DMS153 (cell line): ENCODE measurements at places on chromosomes 6 and 20.
A peak's percentile ranks its signal among the peaks of the same experiment; 100 is the strongest.

- DNase-seq: no peak
Observed at GRCh38 chr6:81812401-81812800, 59.9 kb upstream of the TENT5A start.

GRCh38 chr6:98657764-98658163 is 176.6 kb upstream of the POU3F2 start:
- no peak for DNase-seq

GRCh38 chr6:6695625-6696276 is 107.2 kb downstream of the LY86 start:
- no peak for DNase-seq

GRCh38 chr6:139327038-139327437 is 35.2 kb upstream of the TXLNB start:
- DNase-seq: no peak

- DNase-seq: peak; percentile 85
Observed at GRCh38 chr20:49825521-49826033, 12.9 kb downstream of the SLC9A8 start.

GRCh38 chr20:64072498-64073063 is 6.7 kb downstream of the RGS19 start:
- DNase-seq: no peak

GRCh38 chr6:34338811-34339210 is 53.7 kb downstream of the NUDT3 start:
- DNase-seq: no peak

DNA sequence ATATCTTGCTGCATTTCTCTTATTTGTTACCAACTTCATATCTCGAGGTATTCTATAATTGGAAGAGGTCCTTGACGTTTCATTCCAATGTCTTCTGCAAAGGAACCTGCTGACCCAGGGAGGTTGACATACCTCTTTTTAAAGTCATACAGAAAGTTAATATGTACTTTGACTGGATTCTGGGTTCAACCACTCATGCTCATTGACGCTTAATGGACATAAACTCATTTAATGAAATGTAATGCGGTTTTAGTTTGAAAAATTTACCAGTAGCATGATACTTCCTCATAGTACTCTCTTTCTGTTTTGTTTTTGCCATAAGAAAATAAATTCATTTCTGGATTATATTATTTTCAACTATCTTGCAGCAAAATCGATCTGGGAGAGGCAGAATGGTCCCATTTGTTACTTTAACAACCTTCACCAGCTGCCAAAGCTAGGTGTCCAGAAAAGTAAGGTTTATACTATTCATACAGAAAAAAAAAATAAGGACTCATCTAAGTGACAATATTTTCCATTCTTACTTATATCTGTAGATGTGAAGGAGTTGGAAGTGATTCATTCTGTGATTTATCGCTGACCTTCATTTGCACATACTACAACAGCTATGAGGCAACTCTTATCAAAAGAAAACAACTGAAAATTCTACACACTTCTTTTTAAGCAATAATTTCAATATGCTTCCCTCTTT is 101.6 kb downstream of the ATXN1 start:
- DNase-seq: no peak

- no peak for DNase-seq
Observed at GRCh38 chr6:87763901-87764300, 61.9 kb upstream of the AKIRIN2 start.

DNA sequence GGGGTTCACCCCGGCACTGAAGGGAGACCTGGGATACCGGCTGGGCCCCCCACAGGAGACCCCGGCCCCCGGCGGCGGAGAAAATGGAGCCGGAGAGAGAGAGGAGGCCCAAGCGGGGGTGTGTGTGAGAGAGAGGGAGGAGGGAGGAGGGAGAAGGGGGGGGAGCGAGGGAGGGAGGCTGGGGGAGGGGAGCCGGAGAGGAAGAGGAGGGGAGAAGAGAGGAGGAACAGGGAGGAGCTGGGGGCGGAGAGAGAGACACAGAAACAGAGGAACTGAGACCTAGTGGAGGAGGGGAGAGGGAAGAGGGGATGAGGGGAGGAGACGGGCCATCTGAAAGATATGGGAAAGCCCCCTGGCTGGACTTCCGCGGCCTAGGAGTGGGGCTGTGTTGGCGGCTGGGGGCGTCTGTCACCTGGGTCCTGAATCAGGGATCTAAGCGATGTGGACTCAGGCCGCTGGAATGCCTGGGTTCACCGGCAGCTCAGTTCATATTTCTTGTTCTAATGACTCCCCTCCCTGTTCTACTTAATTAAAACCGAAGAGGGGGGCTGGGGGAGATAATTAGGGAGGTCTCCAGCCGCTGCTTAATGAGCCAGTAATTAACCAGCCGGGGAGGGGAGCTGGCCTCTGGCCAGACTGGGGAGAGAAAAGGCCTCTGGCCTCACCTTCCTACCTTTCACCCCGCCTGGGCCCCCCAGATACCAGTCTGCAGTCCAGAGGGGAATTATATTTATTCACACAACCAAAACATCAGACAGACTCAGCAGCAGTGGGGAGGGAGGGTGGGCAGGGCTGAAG is at the start of gene PBX2:
Gene PBX2, minus strand, starts transcription at position 149 of the 798 bp plus-strand sequence. CDS start 287 bp downstream, outside the sequence.
- peak; percentile 55 for DNase-seq

DNA sequence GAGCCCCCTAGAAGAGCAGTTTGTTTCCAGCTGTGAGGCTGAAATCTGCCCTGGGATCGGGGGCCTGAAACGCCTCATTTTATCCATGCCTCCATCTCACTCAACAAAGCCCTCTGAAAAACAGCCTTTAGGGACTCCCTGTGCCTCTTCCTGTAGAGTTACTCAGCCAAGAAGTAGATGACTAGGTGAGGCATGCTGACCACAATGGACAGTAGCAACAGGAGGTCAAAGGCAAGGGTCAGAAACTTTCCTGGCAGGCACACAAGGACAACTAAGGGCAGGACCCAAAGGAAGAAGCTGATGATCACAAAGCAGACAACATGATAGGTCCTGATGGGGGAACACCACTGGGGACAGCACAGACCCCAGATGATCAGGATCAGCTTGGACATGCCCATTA is 12.8 kb downstream of the MAS1L start:
- DNase-seq: no peak

- DNase-seq: no peak
Observed at GRCh38 chr20:56343861-56344381, 14.9 kb upstream of the FAM210B start.

DNA sequence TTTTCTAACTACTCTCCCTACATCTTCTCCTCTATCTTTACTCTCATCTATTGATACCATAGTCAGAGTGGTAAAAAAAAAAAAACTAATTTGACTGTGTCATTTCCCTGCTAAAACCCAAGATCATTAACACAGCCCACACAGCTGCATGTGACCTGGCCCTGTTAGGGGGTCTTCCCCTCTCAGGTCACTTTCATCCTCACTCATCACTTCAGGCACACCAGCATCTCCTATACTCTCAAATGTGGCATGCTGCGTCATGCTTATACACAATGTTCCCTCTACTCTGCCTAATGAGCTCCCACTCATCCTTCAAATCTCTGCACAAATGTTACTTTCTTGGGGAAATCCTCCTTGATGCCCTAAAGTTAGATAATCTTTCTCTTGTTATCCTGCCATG is 86.8 kb downstream of the CDK19 start:
- no peak for DNase-seq

DNA sequence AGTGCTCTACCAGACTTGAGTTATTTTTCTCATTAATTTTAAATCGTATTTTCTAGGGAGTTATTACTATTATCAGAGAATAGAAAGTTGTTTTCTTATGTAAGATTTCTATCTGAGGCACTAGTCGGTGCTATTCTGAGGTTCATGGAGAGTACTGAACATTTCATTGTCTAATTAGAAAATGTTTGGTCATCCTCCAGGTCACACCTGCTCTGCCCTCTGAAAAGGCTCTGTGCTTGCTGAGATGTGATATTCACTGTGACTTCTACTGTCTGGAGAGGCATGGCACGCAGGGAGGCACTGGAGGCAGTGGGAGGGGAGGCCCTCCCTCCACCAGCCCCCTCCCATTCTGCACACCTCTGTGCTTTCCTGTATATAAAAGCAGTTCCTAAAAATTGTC is 3.0 kb downstream of the SYNDIG1 start:
- DNase-seq: no peak

DNA sequence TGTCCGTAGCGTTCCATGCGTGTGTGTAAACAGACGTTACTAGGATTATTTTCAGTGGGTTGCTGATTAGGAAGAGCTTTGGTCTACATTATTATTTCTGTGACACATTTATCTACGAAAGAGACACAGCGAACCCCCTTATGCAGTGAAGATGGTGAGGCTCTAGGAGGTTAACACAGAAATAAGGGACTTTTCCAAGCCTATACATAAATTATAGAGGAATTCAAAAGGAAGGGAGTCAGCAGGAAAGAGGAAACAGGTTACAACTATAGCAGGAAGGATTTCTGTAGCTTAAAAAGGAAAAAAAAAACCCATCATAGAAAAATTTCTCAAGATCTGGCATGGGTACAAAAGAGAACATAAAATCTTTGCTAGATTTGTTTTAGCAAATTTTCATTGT is 12.9 kb upstream of the RPS6KA2 start:
- no peak for DNase-seq

- no peak for DNase-seq
Observed at GRCh38 chr6:157121897-157122296, 201.4 kb downstream of the TMEM242 start.

DNA sequence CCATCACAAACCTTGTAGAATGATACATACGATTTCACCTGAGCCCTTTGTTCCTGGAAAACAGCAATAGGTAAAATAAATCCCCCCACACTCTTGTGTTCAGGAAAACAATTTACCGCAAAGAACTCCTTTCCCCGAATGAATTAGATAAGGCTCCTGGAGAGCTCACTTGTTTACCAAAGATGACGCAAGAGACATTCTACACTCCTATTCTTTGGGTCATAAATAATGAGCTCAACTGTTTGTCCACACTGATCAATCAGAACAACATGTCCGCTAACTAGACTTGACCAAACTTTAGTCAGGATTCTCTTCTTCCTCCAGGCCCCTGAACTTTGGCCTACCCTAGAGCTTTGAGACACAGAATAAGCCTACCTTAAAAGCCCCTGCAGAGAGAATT is 271.9 kb upstream of the OPRM1 start:
- DNase-seq: no peak

DNA sequence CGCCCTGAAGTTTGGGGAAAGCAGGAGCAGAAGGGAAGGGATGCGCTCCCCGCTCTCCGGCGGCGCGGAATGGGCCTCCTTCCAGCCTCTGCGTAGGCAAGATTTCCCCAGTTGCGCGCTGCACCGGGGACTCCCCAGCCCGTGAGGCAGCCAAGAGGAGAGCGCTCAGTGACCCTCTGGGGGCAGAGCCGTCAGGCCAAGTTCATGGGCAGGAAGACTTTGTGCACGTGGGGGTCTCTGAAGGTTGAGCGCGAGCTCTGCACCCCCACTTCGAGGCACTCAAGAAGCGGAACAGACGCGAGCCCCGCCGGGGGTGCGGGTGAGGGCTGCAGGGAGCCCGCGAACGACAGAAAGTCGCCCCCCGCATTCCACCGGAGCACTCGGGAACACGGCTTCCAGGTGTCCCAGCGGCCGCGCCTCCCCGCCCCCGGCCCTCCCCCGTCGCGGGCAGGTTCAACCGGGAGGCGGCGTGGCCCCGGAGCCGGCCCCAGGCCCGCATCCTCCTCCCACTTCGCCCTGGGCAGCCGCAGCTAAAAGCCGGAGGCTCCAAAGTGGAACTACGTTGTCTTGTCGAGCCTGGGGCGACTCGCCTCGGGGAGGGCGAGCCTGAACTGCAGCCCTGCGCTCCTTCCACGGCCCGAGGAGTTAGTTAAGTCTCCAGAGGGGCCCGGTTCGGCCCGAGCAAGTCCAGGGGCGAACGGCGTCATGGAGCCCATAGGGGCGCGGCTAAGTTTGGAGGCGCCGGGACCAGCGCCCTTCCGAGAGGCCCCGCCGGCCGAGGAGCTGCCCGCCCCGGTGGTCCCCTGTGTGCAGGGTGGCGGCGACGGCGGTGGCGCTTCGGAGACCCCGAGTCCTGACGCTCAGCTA is at the start of gene PPP1R3G:
Gene PPP1R3G, plus strand, starts transcription at position 561 of the 867 bp plus-strand sequence. Its CDS starts 145 bp downstream, at position 706.
- DNase-seq: no peak

GRCh38 chr20:63059684-63060056 is 52.9 kb upstream of the BHLHE23 start:
- no peak for DNase-seq

GRCh38 chr6:137013738-137014602 is 30.8 kb downstream of the IL20RA start:
- peak; percentile 78 for DNase-seq

DNA sequence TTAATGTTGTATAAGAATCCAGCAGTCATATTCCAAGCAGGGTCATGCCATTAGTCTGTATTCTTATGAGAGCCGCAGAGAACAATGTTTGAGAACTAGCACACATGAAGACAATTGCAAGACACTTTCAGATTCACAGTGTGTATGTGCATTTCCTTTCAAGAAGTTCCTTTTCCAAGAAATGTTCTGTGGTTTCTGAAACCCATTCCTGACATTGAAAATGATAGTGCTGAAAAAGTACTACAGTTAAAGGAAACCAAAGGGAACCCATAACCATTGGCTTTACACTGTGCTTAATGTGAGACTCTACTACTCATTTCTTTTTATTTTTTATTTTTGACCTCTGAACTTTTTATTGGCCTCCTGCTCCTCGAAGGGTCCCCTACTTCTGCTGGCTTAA is 4.2 kb upstream of the CALHM6 start:
- no peak for DNase-seq

DNA sequence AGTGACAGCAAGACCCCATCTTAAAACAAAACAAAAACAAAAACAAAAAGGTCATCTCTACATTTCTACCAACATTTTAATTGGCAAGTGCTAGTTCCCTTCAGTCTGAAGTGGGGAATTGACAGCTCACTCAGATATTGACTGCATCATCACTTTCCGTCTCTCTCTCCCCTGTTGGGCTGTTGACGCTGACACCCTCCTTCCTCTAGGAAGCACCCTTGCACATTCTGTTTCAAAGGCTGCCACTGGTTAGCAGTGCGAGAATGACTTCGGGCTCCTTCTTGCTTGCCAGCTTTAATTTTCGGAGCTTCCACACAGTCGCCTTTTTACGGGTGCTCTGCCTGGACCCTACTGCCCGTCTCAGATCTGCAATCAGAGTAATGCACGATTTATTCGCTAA is 96.6 kb upstream of the INSM1 start:
- no peak for DNase-seq
